ENCODE measurements at places on chromosomes 4 and X. TPM values are rescaled to one million over a fixed set of nuclear protein-coding genes. Genes with fewer than 3 reads are reported as not detected.

DNA sequence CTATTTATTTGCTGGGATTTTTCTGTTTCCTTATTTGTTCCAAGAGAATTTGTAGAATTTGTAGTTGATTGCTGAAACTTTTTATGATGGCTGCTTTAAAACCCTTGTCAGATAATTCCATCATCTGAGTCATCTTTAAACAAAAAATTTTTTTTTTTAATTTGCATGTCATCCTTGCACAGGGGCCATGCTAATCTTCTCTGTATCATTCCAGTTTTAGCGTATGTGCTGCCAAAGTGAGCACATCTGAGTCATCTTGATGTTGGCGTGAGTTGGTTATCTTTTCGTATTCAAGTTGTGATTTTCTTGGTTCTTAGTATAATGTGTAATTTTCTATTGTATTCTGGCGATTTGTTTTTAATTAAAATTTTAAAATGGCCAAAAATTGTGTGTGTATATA is 18.7 kb upstream of the ZNF157 start:
- no peak for DNase-seq
- H3K27ac ChIP-seq = no peak overlapping the region
- no peak overlapping the region for H3K4me3 ChIP-seq

DNA sequence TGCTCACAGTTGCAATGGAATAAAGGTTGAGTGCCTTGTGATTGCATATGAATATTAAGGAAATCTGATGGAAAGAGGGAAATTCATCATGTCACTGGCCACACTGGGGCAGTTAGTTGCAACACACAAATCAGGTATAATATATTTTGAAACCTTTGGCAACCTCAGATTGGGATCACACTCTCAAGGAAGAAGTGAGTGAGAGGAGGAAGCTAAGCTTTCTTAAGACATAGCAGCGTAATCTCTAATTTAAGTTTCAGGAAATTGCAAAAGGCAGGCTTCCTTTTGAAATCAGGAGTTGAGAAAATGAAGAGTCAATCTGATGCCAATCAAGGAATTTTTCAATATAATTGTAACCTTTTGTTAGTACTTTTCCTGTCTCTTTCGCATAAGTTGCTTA is 12.3 kb upstream of the CLTRN start:
- no peaks in the 10 kb centered on the region for H3K27me3 ChIP-seq
- no peak for DNase-seq
- H3K4me3 ChIP-seq = no peak overlapping the region
- H3K36me3 ChIP-seq = peaks cover 3% of the 10 kb centered on the region

DNA sequence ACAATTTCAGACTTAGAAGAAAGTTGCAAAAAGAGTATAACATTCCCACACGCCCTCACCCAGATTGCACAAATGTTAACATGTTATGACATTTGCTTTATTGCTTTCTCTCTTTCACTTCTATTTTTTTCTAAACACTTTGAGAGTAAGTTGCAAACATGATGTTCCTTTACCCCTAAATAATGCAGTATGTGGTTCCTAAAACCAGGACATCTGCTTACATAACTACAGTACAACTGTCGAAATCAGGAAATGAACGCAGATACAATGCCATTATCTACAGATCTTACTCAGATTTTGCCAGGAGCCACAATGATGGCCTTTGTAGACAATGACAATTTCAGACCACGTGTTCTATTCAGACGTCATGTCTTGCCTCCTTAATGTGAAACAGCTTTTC is 22.4 kb downstream of the SH3TC1 start:
- 0 out of 2 replicates have a peak, but pooled peaks cover 3% of the 10 kb centered on the region for H3K36me3 ChIP-seq
- H3K4me3 ChIP-seq = no peak overlapping the region
- H3K4me1 ChIP-seq = peaks cover 7% of the 10 kb centered on the region
- H3K27me3 ChIP-seq = no peaks in the 10 kb centered on the region
- no peak for DNase-seq

GRCh38 chr4:154560824-154561231 is 2.0 kb upstream of the FGB start:
- DNase-seq = no peak
- H3K27me3 ChIP-seq = peaks cover 11% of the 10 kb centered on the region
- H3K36me3 ChIP-seq = no peaks in the 10 kb centered on the region
- H3K4me3 ChIP-seq = no peak overlapping the region
- no peak overlapping the region for H3K27ac ChIP-seq
- H3K4me1 ChIP-seq = no peaks in the 10 kb centered on the region

- peak; percentile 46 for DNase-seq
- peak overlapping the region; percentile 10 for H3K4me3 ChIP-seq
- H3K27ac ChIP-seq = peak overlapping the region; percentile 26
- no peaks in the 10 kb centered on the region for H3K36me3 ChIP-seq
- H3K27me3 ChIP-seq = no peaks in the 10 kb centered on the region
These were observed 100.5 kb downstream of the CLNK start for GRCh38 chr4:10584042-10584441.

- no peaks in the 10 kb centered on the region for H3K27me3 ChIP-seq
- no peak overlapping the region for H3K27ac ChIP-seq
- no peak overlapping the region for H3K4me3 ChIP-seq
- H3K36me3 ChIP-seq = no peaks in the 10 kb centered on the region
- DNase-seq = no peak
- peaks cover 22% of the 10 kb centered on the region for H3K4me1 ChIP-seq
These were observed 2.7 kb upstream of the RTL3 start for GRCh38 chrX:78661836-78662235.

GRCh38 chr4:187362937-187363857 is 632.4 kb upstream of the ZFP42 start:
- no peak overlapping the region for H3K4me3 ChIP-seq
- no peaks in the 10 kb centered on the region for H3K27me3 ChIP-seq
- H3K27ac ChIP-seq = no peak overlapping the region

DNA sequence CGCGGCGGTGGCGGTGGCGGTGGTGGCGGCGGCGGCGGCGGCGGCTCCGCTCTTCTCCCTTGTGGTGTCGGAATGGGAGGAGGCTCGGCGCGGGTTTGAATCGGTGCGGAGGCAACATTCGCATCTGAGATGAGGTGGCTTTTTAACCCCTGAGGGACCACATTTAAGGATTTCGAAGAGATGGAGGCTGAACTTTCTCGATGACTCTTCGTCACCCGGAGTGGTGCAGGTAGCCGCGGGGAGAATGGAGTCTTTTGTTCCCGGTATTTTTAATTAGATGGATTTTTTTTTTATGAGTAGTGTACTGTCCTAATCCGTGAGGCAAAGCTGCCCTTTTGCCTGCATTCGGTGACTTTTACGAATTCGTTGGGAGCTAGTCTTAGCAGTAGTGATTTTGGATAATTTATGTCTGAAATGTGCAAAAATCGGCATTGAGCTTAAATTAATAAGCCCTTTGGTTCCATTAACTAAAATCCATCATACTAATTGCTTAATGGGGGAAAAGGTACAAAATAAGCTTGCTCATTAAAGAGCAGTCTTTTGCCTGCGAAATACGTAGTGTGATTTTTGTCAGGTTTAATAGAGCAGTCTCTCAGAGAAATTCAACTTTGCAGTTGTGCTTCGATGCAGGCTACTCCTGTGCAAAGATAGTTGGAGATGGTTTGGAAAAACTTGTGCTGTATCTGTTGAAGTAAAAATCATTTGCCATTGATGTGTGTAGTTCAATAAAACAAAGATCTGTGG is 206.2 kb downstream of the TENM3 start:
- H3K27me3 ChIP-seq = no peaks in the 10 kb centered on the region
- DNase-seq = peak; percentile 33
- no peaks in the 10 kb centered on the region for H3K36me3 ChIP-seq
- no peak overlapping the region for H3K27ac ChIP-seq
- peak overlapping the region; percentile 81 for H3K4me3 ChIP-seq

- peaks cover 57% of the 10 kb centered on the region for H3K4me1 ChIP-seq
- peak overlapping the region; percentile 97 for H3K27ac ChIP-seq
- H3K27me3 ChIP-seq = no peaks in the 10 kb centered on the region
- H3K4me3 ChIP-seq = no peak overlapping the region
- H3K36me3 ChIP-seq = peaks cover 3% of the 10 kb centered on the region
- peak; percentile 42 for DNase-seq
These were observed 4.3 kb upstream of the DDX60L start for GRCh38 chr4:168484626-168485025.

- no peak overlapping the region for H3K27ac ChIP-seq
- DNase-seq = no peak
- no peaks in the 10 kb centered on the region for H3K27me3 ChIP-seq
- no peaks in the 10 kb centered on the region for H3K4me1 ChIP-seq
- no peaks in the 10 kb centered on the region for H3K36me3 ChIP-seq
These were observed 286.8 kb downstream of the CRLF2 start for GRCh38 chrX:925652-926061.

DNA sequence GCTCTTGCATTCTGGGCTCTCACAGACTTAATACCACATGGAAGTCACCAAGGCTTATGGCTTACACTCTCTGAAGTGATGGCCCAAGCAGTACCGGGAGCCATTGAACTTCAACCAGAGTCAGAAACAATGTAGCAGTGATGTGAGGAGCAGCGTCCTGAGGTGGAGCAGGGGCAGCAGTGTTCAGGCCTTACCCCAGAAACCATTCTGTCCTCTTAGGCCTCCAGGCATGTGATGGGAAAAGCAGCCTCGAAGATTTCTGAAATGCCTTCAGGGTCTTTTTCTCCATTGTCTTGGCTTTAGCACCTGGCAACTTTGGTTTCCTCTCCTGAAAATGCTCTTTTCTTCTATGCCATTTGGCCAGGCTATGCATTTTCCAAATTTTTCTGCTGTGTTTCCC is 22.8 kb upstream of the PIN4 start:
- H3K36me3 ChIP-seq = no peaks in the 10 kb centered on the region
- no peak overlapping the region for H3K27ac ChIP-seq
- no peak for DNase-seq
- H3K4me1 ChIP-seq = no peaks in the 10 kb centered on the region
- no peaks in the 10 kb centered on the region for H3K27me3 ChIP-seq
- H3K4me3 ChIP-seq = no peak overlapping the region

- no peak overlapping the region for H3K27ac ChIP-seq
- H3K4me1 ChIP-seq = peaks cover 4% of the 10 kb centered on the region
- no peak for DNase-seq
- no peak overlapping the region for H3K4me3 ChIP-seq
- H3K36me3 ChIP-seq = no peaks in the 10 kb centered on the region
These were observed 287.7 kb downstream of the KCTD8 start for GRCh38 chr4:44160776-44161367.

DNA sequence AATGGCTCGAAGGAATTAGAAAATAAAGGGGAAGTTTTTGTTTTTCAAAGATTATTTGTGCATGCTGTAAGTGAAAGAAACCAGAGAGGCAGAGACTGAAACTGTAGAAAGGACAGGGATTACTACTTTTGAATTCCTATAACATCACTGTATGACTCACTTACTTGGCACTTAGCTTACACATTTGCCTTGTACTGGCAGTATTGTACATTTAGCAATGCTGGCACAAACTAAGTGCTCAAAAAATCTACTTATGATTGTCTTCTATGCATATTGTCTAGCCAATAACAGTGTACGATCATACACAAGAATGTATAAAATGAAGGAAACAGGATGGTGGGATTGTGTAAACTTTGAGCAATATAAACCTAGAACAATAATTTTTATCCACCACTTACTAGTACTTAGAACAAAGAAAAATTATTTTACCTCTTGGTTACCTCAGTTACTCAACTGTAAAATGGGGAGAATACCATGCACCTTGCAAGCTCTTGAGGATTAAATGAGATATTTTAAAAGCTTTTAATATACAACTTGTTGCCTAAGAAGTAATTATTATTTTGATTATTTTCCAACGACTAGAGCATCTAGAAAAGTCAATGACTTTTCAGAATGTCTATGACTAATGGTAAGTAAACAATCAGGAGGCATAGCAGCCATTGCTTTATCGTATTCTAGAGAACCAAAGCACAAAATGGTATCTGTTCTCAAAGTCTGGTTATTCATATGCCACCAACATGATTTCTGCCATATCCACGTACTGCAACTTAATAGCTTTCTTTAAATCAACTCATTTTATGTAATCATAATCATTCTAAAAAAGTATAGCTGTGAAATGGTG is 4.7 kb downstream of the FAM120C start:
- no peaks in the 10 kb centered on the region for H3K27me3 ChIP-seq
- H3K27ac ChIP-seq = peak overlapping the region; percentile 78
- H3K36me3 ChIP-seq = peaks cover 13% of the 10 kb centered on the region
- DNase-seq = peak; percentile 54
- H3K4me3 ChIP-seq = no peak overlapping the region

- H3K4me3 ChIP-seq = no peak overlapping the region
- H3K4me1 ChIP-seq = no peaks in the 10 kb centered on the region
- no peak overlapping the region for H3K27ac ChIP-seq
- H3K36me3 ChIP-seq = peaks cover 23% of the 10 kb centered on the region
These were observed 21.7 kb downstream of the PDLIM3 start for GRCh38 chr4:185513489-185514181.

DNA sequence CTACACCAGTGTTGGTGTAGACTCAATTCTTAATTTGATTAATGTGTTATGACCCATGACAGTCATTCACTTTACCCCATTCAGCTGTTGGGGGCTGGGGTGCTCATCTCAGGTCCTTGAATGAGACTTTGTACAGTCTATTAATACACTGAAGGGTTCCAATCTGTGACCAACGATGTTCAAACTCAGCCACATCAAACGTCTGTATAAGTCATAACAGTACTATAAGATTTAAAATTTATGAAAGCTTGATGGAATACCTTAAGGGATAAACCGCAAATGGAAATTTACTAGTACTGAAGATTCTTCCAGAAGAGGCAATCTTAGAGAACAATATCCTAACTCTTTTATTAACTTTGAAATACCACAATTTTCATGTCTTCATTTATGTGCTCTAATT is 33.7 kb downstream of the REST start:
- peaks cover 9% of the 10 kb centered on the region for H3K36me3 ChIP-seq
- H3K27me3 ChIP-seq = no peaks in the 10 kb centered on the region
- no peak for DNase-seq
- no peak overlapping the region for H3K4me3 ChIP-seq

GRCh38 chr4:41257257-41257901 is 651 bp downstream of the UCHL1 start:
- H3K4me3 ChIP-seq = peak overlapping the region; percentile 40
- peaks cover 10% of the 10 kb centered on the region for H3K4me1 ChIP-seq
- H3K36me3 ChIP-seq = no peaks in the 10 kb centered on the region
- H3K27ac ChIP-seq = no peak overlapping the region
- peak; percentile 3 for DNase-seq

GRCh38 chr4:149404143-149404542 is 411.5 kb downstream of the IQCM start:
- peaks cover 4% of the 10 kb centered on the region for H3K4me1 ChIP-seq
- DNase-seq = no peak
- H3K27me3 ChIP-seq = no peaks in the 10 kb centered on the region

GRCh38 chrX:40244980-40245379 is 147.2 kb upstream of the BCOR start:
- H3K27ac ChIP-seq = no peak overlapping the region
- no peak overlapping the region for H3K4me3 ChIP-seq
- no peak for DNase-seq
- peaks cover 17% of the 10 kb centered on the region for H3K4me1 ChIP-seq
- no peaks in the 10 kb centered on the region for H3K36me3 ChIP-seq
- H3K27me3 ChIP-seq = no peaks in the 10 kb centered on the region

GRCh38 chr4:148852092-148852699 is 410.0 kb upstream of the NR3C2 start:
- no peak for DNase-seq
- H3K27me3 ChIP-seq = no peaks in the 10 kb centered on the region
- H3K36me3 ChIP-seq = no peaks in the 10 kb centered on the region
- no peaks in the 10 kb centered on the region for H3K4me1 ChIP-seq
- H3K27ac ChIP-seq = no peak overlapping the region

- no peaks in the 10 kb centered on the region for H3K4me1 ChIP-seq
- no peak for DNase-seq
- H3K4me3 ChIP-seq = no peak overlapping the region
These were observed 14.7 kb upstream of the PDE6B start for GRCh38 chr4:610411-611261.

Gene CT45A1
- total RNA-seq = not detected

Gene ARMCX1
- total RNA-seq = 19.6 TPM

Gene RTL9
- 0.11 TPM for total RNA-seq
